ENCODE measurements at places on chromosomes 12 and 14. TPM values are rescaled to one million over a fixed set of nuclear protein-coding genes. Genes with fewer than 3 reads are reported as not detected.

The MGST1 gene
- total RNA-seq = not detected

The RHOF gene
- 107 TPM for total RNA-seq

The CD4 gene
- total RNA-seq = 271 TPM

The GARIN6 gene
- total RNA-seq = not detected

DNA sequence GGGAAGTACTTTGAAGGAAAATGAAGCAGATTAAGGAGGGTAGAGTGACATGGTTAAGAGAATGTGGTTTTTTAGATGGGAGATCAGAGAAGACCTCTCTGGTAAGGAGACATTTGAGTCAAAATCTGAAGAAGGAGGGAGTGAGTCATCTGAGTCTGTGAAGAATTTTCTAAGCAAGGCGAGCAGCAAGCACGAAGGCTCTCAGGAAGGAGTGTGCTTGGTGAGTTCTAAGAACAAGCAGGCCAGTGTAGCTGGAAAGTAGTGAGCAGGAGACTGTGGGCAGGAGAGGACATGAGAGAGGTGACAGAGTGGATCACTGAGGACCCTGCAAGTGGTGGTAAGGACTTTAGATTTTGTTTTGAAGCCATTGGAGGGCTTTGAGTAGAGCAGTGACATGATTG lies 76.3 kb upstream of the FUT8 start:
- H3K4me1 ChIP-seq = peaks cover 55% of the 10 kb centered on the region
- H3K27me3 ChIP-seq = no peaks in the 10 kb centered on the region
- DNase-seq = peak; percentile 88
- H3K27ac ChIP-seq = peak overlapping the region; percentile 98
- H3K36me3 ChIP-seq = peaks cover 17% of the 10 kb centered on the region

DNA sequence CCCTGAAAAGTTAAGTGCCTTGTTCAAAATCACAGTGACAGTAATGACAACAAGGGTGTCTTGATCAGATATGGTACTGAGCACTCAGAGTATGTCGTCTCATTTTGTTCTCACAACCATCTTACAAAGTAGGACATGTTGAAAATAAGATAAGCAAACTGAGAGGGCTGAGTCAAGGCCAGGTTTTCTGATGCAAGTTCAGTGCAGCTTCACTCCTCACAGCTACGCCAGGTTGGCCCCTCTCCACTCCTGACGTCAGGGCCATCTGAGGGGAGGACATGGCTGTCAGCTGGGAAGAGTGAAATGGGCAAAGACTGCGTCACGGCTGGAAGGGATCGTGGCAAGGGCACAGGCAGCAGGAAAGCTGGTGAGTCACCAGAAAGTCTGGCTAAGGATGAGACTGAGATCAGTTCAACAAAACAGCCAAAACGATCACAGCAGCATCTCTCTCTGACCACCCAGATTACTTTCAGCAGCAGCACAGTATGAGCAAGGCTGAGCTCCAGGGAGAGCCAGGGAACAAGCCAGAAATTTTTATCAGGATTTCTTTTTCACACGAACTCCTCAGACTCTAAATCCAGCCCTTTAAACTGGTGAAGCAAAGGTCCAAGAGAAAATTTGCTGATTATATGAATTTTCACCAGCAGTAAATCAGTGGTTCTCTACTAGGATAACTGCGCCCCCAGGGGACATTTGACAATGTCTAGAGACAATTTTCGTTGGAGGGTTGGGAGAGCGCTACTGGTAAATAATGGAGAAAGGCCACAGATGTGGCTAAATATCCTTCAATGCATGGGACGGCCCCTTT lies 297.9 kb upstream of the AMIGO2 start:
- H3K4me3 ChIP-seq = no peak overlapping the region
- H3K27me3 ChIP-seq = no peaks in the 10 kb centered on the region
- peaks cover 27% of the 10 kb centered on the region for H3K36me3 ChIP-seq
- H3K27ac ChIP-seq = peak overlapping the region; percentile 45

DNA sequence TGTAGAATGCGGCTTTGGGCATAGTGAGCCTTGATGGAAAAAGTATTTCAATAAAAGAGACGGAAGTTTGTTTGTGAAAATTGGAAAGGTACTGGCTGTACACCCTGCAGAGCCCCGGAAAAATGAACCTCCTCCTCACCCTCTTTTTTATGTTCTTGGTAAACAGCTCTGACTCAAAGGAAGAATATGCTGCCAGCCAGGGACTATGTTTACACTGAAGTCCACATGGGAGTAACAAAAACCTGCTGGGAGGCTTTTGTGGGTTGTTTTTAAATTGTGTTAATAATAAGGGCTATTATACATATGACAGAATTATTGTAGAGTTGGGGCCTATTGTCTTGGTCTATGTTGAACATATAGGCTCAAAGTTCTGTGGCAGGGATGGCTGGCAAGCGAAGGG lies 70.7 kb downstream of the TTC8 start:
- no peak for DNase-seq
- H3K4me1 ChIP-seq = no peaks in the 10 kb centered on the region
- H3K27me3 ChIP-seq = peaks cover 8% of the 10 kb centered on the region
- no peak overlapping the region for H3K4me3 ChIP-seq
